T-helper 2 cell treated with Interferon-gamma antibody and Interleukin-4, amounts not matched to agents 5 μg/mL and 100 μg/mL, for 36 hours (primary cell): ENCODE measurements at places on chromosomes 12 and 14.

GRCh38 chr12:114697741-114698565, 14.0 kb upstream of the TBX3 start:
- H3K4me1 ChIP-seq: no peaks in the 10 kb centered on the region
- peaks cover 95% of the 10 kb centered on the region for H3K27me3 ChIP-seq
- no peak overlapping the region for H3K4me3 ChIP-seq
- H3K27ac ChIP-seq: no peak overlapping the region

- no peaks in the 10 kb centered on the region for H3K36me3 ChIP-seq
- H3K4me3 ChIP-seq: no peak overlapping the region
- no peak overlapping the region for H3K27ac ChIP-seq
- no peak for DNase-seq
Observed at GRCh38 chr12:25262389-25263074, 11.8 kb upstream of the KRAS start.

DNA sequence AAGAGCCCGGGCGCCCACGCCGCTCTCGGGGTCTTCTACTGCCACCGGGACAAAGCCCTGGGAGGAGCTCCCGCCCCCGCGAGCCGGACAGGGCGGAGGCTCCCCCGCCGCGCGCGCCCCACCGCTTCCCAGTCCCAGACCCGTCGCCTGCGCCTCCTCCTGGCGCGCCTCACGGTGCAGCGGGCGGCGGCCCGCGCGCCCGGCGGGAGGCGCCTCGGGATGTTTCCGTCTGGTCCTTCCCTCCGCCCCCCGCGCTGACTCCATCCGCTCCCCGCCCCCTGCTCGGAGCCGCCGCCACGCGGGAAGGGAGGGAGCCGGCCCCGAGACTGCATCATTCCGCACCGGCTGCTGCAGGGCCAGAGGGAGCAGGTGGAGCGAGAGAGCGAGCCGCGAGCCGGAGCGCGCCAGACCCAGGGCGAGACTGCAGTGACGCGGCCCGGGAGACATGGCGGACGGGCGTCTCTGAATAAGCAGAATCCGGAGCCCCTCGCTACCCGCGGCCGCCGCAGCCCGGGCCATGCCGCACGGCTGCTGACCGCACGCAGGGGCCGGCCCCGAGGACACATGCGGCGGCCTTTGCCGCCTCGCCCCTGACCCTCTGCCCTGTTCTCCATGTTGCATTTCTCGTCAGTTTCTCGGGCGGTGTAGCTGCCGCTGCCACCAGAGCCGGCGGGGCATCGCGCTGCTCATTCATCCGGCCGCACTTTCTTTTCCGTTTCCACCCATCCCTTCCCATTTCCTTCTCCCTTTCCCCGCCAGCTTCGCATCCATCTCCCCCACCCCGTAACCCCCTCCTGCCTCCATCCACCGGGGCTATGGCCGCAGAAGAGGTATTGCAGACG, at the start of gene BICD1:
Gene BICD1 (plus strand): TSS at position 331 of the 842 bp plus-strand sequence. CDS start 485 bp downstream, at position 816.
- H3K4me3 ChIP-seq: peak within 1 kb of the TSS; percentile 97
- H3K27ac ChIP-seq: peak within 1 kb of the TSS; percentile 83
- DNase-seq: peak; percentile 73
- H3K36me3 ChIP-seq: no peaks in the 10 kb centered on the region

DNA sequence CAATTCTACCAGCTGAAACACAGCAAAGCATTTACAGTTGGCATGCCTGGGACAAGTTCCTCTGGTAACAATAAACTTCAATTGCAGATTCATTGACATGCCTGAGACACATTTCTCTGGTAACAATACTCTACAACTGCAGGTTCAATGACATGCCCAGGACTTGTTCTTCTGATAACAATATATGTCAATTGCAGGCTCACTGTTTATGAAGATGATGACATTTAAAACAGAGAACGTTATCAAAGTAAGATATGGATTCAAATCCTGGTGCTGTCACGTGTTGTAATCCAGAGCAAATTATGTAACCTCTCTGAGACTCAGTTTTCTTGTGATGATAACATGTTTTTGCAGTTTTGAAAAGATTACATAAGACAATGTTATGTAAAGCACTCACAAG, 20.5 kb downstream of the KITLG start:
- H3K27ac ChIP-seq: no peak overlapping the region
- H3K4me1 ChIP-seq: no peaks in the 10 kb centered on the region
- no peaks in the 10 kb centered on the region for H3K27me3 ChIP-seq
- DNase-seq: no peak
- no peaks in the 10 kb centered on the region for H3K36me3 ChIP-seq

DNA sequence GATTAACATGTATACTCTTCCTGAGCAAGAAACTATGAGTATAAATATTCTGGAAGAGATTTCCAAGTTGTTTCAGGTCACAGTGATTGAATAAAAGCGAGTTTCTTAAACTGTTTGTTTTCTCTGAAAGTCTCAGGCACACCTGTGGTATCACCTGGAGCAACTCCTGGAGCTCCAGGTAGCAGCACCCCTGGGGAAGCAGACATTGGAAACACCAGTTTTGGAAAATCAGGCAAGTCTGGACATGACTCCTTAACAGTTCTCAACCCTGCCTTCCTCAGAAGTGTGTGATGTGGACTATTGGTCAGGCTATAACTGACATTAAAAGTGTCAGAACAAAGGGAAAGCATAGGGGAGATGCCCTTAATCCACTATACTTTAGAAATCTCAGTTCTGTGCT, 217.6 kb upstream of the CNTN1 start:
- no peak overlapping the region for H3K27ac ChIP-seq
- DNase-seq: no peak
- no peaks in the 10 kb centered on the region for H3K27me3 ChIP-seq
- no peak overlapping the region for H3K4me3 ChIP-seq
- no peaks in the 10 kb centered on the region for H3K36me3 ChIP-seq

DNA sequence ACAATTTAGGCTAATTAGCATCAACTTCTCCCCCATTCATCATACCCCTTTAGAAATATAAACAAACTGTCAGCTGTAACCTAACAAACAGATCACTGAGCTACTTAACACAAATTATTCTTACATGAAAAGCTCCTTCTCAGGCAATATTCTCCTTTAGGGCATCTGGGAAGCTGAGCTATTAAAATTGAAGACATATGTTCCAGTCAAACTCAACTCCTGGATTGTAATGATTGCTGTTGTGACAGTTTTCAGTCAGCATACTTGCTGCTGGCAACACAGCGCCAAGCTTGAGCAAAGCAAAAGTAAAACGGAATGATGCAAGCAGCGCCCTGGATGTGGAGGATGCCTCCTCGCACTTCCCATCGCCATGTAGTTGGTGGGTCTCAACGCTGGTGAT, 82.4 kb downstream of the SLC25A21 start:
- no peaks in the 10 kb centered on the region for H3K36me3 ChIP-seq
- no peak overlapping the region for H3K27ac ChIP-seq

- no peak overlapping the region for H3K4me3 ChIP-seq
- no peak overlapping the region for H3K27ac ChIP-seq
- DNase-seq: no peak
- H3K4me1 ChIP-seq: peaks cover 4% of the 10 kb centered on the region
- H3K27me3 ChIP-seq: peaks cover 20% of the 10 kb centered on the region
- no peaks in the 10 kb centered on the region for H3K36me3 ChIP-seq
Observed at GRCh38 chr14:20563971-20564370, 3.1 kb upstream of the RNASE9 start.

- H3K36me3 ChIP-seq: no peaks in the 10 kb centered on the region
- no peak overlapping the region for H3K27ac ChIP-seq
- DNase-seq: no peak
- H3K4me1 ChIP-seq: no peaks in the 10 kb centered on the region
Observed at GRCh38 chr12:115440438-115440837, 756.5 kb upstream of the TBX3 start.

DNA sequence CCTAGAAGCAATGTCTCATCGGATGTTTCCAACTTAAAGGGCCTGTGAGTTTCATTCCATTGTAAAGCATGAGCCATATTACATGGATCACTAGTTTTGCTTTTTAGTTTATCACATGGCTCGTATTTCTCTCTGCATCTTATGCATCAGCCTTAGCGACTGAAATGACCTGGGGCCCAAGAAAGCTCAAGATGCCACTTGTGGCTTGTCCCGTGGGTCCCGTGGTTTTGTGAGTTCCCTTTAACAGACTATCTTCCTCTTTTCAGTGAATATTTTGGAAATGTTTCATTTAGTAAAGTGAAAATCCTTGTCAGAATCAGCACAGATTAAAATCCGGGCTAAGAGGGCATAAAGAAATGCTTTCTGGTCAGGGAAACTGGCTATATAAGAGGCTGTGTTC, 86.2 kb upstream of the PPM1H start:
- H3K36me3 ChIP-seq: no peaks in the 10 kb centered on the region
- no peaks in the 10 kb centered on the region for H3K27me3 ChIP-seq
- H3K27ac ChIP-seq: no peak overlapping the region
- DNase-seq: no peak
- no peaks in the 10 kb centered on the region for H3K4me1 ChIP-seq

DNA sequence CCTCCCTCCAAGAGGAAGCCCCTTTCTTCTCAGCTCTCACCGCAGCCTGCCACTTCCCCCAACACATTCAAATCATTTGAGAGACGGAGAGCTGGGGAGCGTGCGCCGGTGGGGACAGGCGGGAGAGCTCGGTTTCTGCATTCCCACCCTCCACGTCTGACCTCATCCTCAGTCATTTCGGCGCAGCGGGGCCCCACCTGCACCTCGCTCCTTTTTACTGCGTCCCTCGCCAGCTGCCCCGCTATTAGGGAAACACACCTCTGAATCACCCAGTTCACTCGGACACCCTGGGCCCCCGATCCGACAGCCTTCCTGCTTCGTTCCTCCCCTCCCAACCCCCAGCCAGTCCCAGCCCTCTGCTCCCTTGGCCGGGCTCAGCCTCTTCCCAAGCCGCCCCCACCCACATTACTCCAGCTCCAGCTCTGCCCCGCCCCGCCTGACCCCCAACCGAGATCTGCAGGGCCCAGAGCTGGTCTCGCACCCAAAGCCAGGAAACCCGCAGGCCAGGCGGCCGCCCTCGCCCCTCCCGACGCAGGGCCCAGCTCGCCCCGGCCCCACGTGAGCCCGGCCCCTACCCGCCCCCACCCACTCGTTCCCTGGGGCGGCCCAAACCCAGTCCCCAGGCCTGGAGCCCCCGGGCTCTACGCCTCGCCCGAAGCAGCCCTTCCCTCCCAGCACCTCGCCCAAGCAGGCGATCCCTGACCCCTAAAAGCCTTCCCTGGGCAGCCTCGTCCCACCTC, 783 bp downstream of the CORO1C start:
- H3K27ac ChIP-seq: peak overlapping the region; percentile 78
- DNase-seq: peak; percentile 35
- H3K4me3 ChIP-seq: peak overlapping the region; percentile 87
- H3K4me1 ChIP-seq: peaks cover 37% of the 10 kb centered on the region
- peaks cover 6% of the 10 kb centered on the region for H3K36me3 ChIP-seq
- H3K27me3 ChIP-seq: no peaks in the 10 kb centered on the region

GRCh38 chr12:20798554-20798953, 12.0 kb upstream of the SLCO1B3 start:
- H3K36me3 ChIP-seq: no peaks in the 10 kb centered on the region
- no peak for DNase-seq
- no peak overlapping the region for H3K27ac ChIP-seq
- H3K4me3 ChIP-seq: no peak overlapping the region
- H3K27me3 ChIP-seq: no peaks in the 10 kb centered on the region
- no peaks in the 10 kb centered on the region for H3K4me1 ChIP-seq

DNA sequence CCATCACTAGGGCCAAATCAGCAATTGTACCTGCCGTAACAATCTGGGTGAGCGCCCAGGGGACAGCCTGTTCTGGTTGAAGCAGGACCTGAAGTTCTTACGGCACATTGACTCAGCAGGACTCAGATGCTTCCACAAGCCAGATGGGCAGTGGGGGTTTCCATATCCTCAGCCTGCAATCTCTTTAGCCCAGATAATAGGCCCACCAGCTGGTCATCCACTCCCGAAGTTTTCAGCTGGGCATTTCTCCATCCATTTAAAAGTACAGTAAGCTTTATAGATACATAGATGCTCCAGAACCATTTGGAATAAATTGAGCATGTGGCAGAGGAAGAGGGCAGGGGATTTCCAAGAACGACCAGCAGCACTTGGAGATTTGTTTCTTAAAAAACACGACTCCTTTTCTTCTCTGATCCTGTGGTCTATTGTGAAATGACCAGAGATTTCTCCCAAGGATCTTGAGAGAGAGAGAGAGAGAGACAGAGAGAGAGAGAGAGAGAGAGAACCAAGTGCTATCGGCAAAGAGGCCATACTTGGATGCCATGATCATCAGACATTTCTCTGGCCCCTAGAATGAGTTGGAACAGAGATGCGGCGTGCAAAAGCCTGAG, 74.8 kb upstream of the PLXNC1 start:
- H3K27me3 ChIP-seq: peaks cover 12% of the 10 kb centered on the region
- H3K4me1 ChIP-seq: peaks cover 12% of the 10 kb centered on the region
- H3K36me3 ChIP-seq: no peaks in the 10 kb centered on the region
- no peak overlapping the region for H3K4me3 ChIP-seq
- DNase-seq: no peak

DNA sequence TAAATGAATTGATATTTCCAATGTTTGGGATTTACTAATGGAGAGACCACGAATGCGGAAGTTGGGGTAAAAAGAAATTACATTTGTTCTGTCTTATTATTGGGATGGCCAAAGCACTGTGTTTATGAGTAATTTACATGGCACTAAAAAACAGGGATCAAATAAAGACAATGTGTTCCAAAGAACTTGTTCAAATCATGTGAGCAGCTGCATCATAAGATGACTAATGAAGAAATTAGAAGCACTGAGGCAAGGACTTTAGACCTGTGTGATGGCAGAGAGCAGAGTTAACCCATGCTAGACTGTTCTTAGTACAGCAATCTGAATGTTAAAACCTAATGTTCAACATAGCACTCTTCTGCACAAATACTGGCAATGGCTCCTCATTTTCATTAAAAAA, 34.3 kb upstream of the DCN start:
- H3K27me3 ChIP-seq: no peaks in the 10 kb centered on the region
- no peak for DNase-seq
- H3K27ac ChIP-seq: no peak overlapping the region
- no peak overlapping the region for H3K4me3 ChIP-seq
- no peaks in the 10 kb centered on the region for H3K4me1 ChIP-seq
- H3K36me3 ChIP-seq: no peaks in the 10 kb centered on the region

- no peak for DNase-seq
- H3K27ac ChIP-seq: no peak overlapping the region
- H3K36me3 ChIP-seq: peaks cover 11% of the 10 kb centered on the region
Observed at GRCh38 chr12:93425736-93426411, 15.9 kb downstream of the UBE2N start.

- no peaks in the 10 kb centered on the region for H3K27me3 ChIP-seq
- H3K36me3 ChIP-seq: no peaks in the 10 kb centered on the region
- no peak for DNase-seq
- no peak overlapping the region for H3K4me3 ChIP-seq
Observed at GRCh38 chr14:38993981-38994380, 109.1 kb downstream of the SEC23A start.

GRCh38 chr14:92718664-92719063, 29.8 kb downstream of the LGMN start:
- no peaks in the 10 kb centered on the region for H3K36me3 ChIP-seq
- peaks cover 19% of the 10 kb centered on the region for H3K27me3 ChIP-seq
- no peak overlapping the region for H3K27ac ChIP-seq
- no peak overlapping the region for H3K4me3 ChIP-seq

DNA sequence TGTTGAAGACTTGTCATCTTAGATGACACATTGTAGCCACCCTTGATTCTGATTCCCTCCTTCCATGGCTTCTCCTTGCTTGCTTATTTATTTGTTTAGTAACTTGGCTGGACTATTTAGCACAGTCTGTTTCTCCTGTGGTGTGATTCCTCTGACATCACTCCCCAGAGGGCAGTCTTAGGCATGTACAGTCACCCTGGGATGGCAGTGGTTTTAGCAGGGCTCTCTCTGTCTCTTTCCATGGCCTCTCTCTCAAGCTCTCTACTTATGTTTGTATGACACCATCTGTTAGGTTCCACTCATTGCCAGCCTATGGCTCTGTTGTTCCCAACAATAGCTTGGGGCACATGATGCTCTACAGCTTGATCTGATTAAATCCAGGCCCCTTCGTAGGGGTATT, 158.3 kb downstream of the ADGRD1 start:
- H3K27ac ChIP-seq: no peak overlapping the region
- DNase-seq: no peak
- no peak overlapping the region for H3K4me3 ChIP-seq
- H3K4me1 ChIP-seq: no peaks in the 10 kb centered on the region
- no peaks in the 10 kb centered on the region for H3K27me3 ChIP-seq
